ENCODE measurements at places on chromosomes 16 and 17.
A peak's percentile ranks its signal among the peaks of the same experiment; 100 is the strongest.

- peak; percentile 73 for DNase-seq
These were observed 1.2 kb upstream of the HEXIM1 start for GRCh38 chr17:45146890-45147580.

DNA sequence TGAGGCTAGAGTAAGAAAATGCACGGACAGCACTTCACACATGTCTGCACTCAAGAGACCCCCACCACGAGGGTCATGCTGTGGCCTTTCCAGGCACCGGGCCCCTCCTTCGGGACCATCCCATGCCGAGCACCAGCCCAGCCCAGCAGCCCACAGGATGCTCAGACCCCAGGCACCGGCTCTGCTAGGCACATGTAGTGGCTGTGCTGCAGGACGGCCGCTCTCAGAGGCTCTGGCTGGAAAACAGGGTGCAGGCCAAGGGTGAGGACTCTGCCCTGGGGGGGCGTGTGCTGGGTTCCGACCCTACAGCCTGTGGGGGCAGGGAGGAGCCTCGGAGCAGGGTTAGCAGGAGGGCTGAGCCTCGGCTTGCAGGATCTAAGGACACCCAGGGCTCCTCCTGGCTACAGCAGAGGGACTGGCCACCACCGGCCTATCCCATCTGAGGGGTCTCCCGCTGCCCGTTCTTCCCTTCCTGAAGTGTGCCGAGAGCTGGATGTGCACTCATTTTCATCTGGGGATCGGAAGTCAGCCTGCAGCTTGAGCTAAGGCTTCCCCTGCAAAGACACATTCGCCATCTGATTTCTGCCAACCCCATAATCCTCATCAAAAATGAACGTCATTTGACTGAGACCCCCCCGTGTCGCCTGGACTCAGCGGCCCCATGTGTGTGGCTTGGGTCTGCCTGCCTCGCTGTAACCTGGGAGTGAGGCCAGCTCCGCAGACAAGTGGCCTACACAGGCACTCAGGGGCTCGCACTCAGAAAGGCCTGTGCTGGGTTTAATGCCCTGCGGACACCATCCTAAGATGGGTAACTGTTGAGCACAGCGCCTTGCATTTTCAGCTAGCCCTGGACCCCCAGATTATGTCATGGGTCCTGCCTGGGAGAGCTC is 293.1 kb upstream of the FOXF1 start:
- no peak for DNase-seq

DNA sequence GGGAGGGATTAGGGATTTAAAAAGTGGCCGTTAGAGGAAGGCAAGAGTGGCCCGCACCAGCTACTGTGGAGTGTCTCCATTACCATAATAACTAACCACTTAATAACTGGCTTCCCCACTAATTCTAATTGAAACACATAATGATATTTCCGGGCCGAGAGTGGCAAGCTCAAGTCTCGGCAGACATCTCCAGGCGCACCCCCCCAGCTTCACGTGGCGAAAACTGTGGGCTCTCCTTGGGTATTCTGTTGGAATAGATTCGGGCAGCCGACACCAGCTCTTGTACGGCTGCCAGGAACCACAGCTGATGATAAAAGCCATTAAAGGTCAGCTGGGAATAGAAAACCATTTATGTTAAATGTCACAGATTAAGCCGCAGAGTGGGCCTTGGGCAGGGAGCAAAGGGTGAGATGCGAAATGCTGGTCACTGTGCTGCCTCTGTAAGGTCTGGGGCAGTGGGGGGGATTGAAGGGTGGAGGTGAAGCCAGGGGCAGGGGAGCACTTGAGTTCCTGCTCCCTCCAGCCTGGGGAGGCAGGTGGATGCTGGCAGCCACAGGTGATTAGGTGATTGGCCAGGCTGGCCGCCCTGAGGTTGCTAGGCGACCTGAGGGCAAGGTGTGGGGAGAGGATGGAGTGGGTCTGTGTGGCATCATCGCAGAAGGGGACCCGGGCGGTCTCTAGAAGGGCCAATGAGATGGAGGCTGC is 115.6 kb upstream of the SDK2 start:
- DNase-seq: peak; percentile 40

DNA sequence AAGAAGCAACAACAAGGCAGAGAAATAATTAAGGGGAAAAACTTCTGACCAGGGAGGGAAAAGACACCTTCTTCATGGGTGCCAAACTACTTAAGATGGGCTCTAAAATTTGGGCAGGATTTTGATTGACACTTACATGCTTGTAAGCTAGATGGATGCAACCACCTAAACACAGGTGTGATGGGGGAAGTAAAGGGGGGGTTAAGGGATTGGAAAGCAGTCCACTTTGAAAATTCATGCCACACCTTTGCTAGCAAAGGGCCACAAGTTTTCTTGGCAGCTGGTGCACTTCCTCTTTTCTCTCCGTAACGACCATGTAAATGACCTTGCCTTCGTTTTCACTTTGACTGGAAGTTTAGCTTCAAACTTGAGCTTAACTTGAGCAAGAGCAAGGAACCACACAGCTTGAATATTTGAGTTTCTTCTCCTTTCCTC is 14.3 kb upstream of the PRKAR1A start:
- DNase-seq: no peak

GRCh38 chr17:17091856-17092756 is 49.8 kb downstream of the MPRIP start:
- no peak for DNase-seq

GRCh38 chr16:78552106-78552675 is 452.7 kb downstream of the WWOX start:
- DNase-seq: no peak

DNA sequence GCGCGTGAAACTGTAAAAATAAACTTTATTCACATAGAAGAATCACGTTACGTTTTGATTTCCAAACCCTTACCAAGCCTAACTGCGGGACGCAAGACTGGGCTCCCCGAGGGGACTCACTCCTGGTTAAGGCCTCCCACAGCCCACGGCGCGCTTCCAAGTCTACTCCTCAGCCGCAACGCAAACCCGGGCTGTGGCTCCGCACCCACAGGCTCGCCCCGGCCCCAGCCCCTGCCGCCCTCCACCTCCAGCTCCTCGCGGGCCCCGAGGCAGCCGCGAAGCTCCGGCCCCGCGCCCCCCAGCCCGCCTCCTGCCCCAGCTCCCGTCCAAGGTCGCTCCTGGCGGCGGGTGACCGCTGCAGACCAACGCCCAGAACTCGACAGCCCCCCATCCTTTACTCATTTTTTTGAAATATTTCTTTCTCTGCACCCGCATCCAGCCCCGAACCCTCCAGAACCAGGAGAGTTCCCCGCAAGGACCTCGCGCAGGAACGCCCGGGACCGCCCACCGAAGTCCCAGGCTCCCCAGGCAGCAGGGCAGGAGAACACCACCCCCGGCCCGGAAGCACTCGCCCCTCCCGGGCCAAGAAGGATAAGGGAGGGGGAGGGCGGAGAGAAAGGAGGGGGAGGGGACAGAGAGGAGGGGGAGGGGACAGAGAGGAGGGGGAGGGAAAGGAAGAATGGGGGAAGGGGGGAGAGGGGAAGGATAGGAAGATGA is 912 bp downstream of the USP22 start:
- peak; percentile 76 for DNase-seq

GRCh38 chr17:5260542-5260941 is 21.5 kb upstream of the RABEP1 start:
- DNase-seq: no peak

- peak; percentile 89 for DNase-seq
These were observed 7.4 kb upstream of the MMP2 start for GRCh38 chr16:55471448-55472097.

GRCh38 chr17:75516619-75517296 is 430 bp downstream of the TSEN54 start:
- DNase-seq: peak; percentile 21

- no peak for DNase-seq
These were observed 10.6 kb downstream of the LIG3 start for GRCh38 chr17:34990921-34991365.

- DNase-seq: no peak
These were observed 439 bp upstream of the TMEM231 start for GRCh38 chr16:75556431-75556950.

GRCh38 chr17:34117811-34118210 is 137.3 kb upstream of the CCL2 start:
- no peak for DNase-seq

DNA sequence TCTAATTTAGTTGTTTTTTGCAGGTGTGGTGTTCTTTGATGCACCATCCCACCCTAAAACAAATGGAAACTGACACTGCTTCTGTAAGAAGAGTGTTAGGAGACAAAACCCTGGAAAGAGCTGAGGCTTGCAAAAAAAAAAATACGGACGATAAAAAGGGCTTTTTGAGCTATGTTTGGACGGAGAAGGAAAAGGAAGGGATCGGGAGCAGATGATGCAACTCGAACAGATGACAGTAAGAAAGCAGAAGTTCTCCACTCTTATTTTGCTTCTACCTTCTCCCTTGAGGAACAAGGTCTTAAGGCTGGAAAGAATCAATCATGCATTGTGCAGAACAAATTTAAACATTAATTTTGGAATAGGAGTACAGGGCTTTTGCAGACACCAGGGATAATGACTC is 136.7 kb downstream of the MAF start:
- DNase-seq: no peak

DNA sequence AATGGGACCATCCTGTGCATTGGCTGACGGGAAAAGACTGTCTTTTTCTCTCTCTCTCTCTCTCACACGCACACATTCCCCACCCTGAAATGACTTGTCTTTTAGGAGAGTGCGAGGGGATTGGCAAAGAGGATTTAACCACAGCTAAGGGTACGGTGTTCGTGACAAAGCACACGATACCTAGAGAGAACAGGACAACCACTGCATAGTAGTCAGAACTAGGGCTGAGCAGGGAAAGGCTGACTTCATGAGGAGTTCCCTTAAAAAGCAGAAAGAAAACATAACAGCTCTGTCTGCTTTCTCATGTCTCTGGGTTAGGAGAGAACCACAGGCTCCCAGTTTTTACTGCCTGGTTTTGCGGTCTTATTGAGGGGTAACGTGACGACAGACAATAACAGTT is 742.8 kb upstream of the SOX9 start:
- DNase-seq: peak; percentile 78

GRCh38 chr17:79482727-79483521 is 127.9 kb downstream of the RBFOX3 start:
- DNase-seq: no peak

DNA sequence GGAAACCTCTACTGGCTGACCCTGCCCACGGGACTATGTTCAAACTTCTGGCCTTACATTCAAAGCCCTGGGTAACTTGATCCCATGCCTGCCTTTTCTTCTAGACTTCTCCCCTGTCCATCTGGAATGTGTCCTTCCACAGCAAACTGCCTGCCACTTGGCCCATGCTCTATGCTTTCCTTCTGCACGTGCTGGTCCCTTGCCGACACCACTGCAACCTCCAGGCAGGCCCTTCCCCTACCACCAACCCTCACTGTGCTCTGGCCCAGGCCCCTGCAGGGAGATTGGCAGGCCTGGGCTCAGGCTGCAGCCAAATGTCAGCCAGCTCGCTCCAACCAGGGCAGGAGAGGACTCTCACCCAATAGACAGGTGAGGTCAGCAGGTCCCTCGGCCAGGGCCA is 11.0 kb downstream of the HSD11B2 start:
- no peak for DNase-seq

DNA sequence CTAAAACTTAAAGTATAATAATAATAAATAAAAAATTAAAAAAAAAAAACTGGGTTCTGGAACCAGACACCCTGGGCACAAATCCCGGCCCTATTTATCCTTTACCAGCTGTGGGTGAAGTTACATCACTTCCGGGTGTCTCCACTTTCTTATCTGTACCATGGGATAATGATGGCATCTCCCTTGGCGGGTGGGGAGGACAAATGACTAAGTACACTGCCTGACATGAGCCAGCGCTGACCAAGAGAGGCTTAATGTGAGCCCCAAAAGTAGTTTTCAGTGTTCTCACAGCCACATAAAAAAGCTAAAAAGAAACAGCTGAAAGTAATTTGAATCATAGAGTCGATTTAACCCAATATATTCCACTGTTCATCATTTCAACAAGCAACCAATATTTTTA is 424.9 kb downstream of the SOX9 start:
- DNase-seq: no peak

GRCh38 chr17:43832168-43832975 is 574 bp downstream of the MPP3 start:
- peak; percentile 76 for DNase-seq

GRCh38 chr17:7767405-7768021 is 50.0 kb downstream of the DNAH2 start:
- DNase-seq: no peak

DNA sequence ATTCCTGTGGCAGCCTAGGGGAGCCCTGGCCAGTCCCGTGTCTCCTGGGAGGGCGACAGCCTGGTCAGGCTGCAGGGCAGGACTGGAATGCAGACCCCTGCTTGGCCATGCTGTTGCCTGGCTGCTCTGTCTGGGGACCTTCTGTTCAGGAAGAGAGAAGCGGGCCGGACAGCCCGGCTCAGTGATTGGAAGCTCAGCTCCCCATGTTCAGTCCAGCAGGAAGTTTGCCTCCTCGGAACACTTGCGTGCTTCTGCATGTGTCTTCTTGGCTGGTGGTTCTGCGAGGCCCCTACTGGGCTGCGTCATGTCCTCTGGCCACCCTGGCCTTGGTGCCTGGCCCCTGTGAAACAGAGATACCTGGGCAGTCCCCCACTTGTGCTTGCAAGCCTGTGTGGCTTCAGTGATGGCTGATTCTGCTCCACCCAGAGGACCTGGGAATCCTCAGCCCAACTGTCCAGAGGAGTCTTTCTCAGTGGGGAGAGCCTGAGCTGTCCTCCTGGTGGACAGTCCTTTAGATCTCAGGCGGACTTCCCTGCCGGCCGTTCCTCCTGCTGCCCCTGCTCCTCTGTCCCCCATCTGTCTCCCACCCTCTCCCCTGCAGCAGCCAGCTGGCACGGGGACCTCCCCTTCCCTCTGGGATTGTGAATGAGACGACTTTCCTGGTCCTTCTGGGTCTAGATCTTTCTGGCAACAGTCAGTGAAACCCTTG is 279.5 kb downstream of the SEC14L1 start:
- no peak for DNase-seq

GRCh38 chr17:63826468-63827001 is 696 bp upstream of the PSMC5 start:
- DNase-seq: peak; percentile 12

DNA sequence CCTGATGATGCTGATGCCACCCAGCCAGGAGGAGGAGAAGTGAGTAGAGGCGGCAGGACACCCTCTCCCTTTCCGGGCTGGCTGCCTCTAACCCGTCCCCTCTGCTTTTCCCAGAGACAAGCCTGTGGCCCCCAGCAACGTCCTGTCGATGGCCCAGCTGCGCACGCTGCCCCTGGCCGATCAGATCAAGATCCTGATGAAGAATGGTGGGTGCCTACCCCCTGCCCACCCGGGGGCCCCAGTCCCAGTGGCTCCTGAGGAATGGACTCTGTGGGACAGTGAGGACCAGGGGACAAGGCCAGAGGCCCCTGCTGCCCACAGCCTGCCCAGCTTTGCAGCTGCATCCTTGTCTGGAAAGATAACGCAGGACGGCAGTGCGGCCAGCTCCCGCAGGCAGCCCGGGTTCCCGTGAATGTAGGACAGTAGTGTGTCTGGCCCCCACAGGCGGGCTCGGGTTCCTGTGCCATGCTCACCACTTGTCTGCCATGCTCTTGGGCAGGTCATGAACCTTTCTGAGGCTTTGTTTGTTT is 19.9 kb downstream of the POLR3E start:
- DNase-seq: no peak

Measured in RPMI7951 (cell line).